NCI-H1048 (cell line): ENCODE measurements at places on chromosomes 2 and 18.

GRCh38 chr18:22363867-22364463, 53.8 kb downstream of the CTAGE1 start:
- DNase-seq: no peak

DNA sequence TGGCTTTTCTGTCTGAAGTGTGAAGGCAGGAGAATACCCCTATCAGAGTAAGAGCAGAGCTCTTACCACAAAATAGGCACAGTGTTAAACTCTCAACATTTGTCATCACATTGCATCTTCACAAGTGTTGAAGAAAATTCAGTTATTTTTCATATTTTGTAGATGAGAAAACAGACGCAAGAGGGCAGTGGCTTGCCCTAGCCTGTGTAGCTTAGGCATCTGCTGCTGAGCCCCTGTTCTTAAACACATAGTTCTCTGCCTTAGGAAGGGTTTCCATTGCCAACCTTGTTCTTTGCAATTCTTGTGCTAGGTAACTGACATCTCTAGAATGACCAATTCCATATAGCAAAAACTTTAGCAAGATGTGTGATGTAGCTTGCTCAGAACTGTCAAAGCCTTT, 112.7 kb upstream of the RMDN2 start:
- DNase-seq: no peak

GRCh38 chr18:74836296-74837139, 238.8 kb downstream of the ZNF407 start:
- no peak for DNase-seq

GRCh38 chr2:128320192-128320905, 1.7 kb upstream of the HS6ST1 start:
- no peak for DNase-seq

DNA sequence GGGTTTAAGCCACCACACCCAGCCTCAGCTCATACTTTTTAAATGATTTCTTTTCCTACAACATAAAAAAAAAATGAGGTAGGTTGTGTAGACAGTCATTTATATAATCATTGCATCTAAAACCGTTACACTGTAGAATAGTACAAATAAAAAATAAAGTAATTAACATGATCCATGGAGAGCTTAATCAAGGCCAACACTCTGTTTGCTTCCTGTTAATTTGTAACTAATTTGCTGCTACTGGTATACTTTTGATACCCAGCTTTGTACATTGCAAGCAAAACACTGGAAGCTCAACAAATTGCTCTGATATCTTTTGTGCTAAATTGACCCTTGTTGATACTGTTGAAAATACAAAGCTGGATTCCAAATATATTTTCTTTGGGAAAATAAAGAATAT, 20.2 kb upstream of the KCTD1 start:
- no peak for DNase-seq

- no peak for DNase-seq
Observed at GRCh38 chr2:240252191-240252871, 111.9 kb upstream of the OTOS start.

DNA sequence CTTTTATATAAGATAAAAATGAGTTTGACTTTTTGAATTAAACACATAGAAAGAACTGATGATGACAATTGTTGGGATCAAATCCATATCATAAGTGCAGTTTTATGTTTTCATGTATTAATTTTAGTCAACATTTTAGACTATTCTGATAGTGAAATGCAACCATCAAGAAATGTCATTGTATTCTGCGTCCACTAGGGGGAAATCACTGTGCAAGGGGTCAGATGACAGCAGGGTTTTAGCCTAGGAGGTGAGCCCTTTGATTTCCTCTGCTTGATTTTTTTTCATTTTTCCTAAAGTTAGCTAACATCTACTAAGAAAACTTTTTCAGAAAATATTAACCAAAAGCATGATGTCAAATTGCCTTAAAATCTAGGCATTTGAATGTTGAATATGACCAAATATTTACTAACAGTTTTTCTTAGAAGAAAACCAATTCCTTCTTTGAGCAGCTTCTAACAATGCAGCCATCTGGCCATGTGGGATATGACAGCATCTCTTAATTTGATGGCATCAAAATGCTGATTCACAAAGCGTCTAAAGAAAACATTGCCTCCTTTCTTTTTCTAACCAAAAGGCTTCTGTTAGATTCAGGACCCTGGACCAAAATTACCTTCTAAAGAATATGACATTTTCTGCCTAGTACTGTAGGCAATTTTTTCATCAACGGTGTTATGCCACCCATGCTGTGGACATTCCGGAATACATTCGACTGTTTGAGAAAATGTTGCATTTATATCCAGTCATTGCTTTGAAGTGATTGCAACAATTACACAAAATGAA, 141.5 kb downstream of the SPHKAP start:
- DNase-seq: no peak

GRCh38 chr2:55581874-55582547, 35.4 kb downstream of the PPP4R3B start:
- no peak for DNase-seq

- DNase-seq: no peak
Observed at GRCh38 chr2:90207454-90208058, 1516.1 kb downstream of the RPIA start.

DNA sequence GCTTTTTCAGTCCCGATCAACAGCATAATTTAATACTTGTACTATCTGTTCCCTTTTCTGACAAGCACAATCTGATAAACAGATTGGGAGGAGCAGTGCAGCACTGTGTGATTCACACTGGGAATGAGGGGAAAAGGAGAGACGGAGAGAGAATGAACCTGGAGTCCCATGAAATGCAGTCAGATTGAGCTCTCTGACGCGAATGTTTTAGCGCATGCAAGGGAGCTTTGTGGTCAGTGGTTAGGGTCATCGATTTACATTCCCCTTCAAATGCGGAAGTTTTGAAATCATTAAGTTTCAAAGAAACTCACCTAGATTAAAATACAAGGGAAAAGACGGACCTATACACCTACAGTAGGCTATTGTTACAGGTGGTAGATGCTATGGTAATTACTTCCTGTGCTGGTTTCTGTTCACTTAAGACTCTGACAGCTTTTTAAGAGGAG, 99.6 kb downstream of the KCTD1 start:
- DNase-seq: no peak

DNA sequence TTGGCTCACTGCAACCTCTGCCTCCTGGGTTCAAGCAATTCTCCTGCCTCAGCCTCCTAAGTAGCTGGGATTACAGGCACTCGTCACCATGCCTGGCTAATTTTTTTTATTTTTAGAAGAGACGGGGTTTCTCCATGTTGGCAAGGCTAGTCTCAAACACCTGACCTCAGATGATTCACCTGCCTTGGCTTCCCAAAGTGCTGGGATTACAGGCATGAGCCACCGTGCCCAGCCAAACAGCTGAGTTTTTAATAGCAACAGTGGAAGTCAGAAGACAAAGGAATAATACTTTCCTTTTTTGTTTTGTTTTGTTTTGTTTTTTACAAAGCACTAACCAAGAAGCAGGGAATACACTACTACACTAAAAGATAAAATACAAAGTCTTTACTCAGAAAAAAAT, 16.9 kb downstream of the GPR75 start:
- DNase-seq: no peak

GRCh38 chr2:75494137-75494769, 66.5 kb downstream of the EVA1A start:
- no peak for DNase-seq

DNA sequence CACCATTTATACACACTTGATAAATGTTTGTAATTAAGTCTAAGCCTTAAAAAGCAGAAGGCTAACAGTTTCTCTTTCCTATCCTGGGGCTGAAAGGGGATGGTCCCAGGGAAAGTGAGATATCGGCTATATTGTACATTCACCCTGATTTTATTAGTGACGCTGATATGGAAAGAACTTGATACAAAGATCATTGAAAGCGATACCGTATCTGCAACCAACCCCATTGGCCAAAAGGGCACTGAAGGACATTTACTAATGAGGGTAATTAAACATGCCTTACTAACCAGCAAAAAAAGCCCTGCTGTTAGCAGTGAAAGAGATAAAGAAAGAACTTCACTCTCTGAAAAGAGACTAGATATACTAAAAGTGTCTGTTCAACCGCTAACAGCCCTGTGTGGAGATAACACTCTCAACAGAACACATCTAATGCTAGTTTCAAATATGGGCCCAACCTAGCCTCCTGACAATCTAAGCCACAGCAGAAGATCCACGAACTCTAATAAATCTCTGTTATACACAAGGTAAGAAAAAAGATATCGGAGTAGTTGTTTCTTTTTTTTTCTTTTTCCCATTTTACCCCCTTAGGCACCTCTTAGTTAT, 200.0 kb downstream of the CDH2 start:
- no peak for DNase-seq

- DNase-seq: no peak
Observed at GRCh38 chr2:101047075-101047766, 45.1 kb downstream of the RPL31 start.

DNA sequence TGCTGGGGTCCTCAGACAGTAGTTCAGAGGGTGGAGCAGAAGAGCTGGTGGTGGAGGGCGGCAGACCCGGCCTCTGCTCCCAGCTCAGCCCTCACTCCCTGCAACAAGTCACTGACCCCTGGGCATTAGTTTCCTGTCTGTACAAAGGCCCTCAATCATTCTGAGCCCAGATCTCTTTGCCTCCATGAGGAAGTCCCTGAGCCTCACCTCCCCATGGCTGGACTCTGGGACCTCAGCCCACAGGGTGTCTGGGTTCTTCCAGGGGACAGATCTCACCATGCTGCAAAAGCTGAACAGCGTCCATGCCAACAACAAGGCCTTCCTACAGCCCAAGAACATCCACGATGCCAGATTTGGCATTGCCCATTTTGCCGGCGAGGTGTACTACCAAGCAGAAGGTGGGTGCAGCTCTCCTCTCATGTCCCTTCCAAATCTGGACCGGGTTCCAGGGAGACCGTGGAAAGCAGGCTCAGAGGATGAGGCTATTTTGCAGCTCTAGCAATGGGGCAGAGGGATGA, 49.1 kb downstream of the MYO7B start:
- DNase-seq: no peak

- DNase-seq: no peak
Observed at GRCh38 chr2:90209806-90210205, 1518.3 kb downstream of the RPIA start.

- DNase-seq: no peak
Observed at GRCh38 chr2:46387886-46388515, 90.8 kb downstream of the EPAS1 start.

DNA sequence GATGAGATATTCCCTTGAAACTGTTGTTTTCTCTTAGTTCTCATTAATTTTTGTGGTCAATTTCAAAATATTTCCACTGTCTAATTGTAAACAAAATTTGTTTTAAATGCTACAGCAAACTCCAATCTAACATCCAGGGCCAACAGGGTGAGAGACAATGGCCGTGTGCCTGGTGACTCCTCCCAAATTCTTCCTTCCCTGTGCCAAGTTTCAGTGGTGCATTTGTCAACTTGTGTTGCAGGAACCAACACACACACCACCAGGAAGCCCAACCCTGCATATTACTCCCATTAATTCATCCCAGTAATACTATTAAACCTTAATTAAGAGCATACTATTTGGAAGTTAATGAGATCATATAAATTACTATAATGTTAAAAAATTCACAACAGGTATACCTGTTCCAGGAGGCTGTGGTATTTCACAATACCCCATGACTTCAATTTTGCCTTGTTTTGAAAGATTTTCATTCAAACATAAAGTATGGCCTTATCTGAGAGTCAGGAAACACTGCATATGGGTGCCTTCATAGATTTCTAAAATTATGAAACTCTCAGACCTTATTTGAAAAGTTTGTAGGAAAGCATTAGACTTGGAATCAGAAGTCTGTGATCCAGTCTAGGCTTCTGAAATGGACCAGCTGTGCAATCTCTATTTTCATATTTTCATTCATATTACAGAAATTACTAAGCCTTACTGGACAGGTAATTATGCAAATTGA, 1.1 kb downstream of the SERPINB2 start:
- DNase-seq: no peak

- no peak for DNase-seq
Observed at GRCh38 chr2:230226051-230226551, 565 bp downstream of the SP140 start.

GRCh38 chr2:233185330-233185729, 66.1 kb upstream of the ATG16L1 start:
- DNase-seq: no peak

- no peak for DNase-seq
Observed at GRCh38 chr2:172445851-172446250, 18.5 kb downstream of the ITGA6 start.

- no peak for DNase-seq
Observed at GRCh38 chr18:32469691-32470459, 807 bp downstream of the GAREM1 start.

GRCh38 chr2:160315337-160315736, 115.3 kb upstream of the ITGB6 start:
- no peak for DNase-seq

DNA sequence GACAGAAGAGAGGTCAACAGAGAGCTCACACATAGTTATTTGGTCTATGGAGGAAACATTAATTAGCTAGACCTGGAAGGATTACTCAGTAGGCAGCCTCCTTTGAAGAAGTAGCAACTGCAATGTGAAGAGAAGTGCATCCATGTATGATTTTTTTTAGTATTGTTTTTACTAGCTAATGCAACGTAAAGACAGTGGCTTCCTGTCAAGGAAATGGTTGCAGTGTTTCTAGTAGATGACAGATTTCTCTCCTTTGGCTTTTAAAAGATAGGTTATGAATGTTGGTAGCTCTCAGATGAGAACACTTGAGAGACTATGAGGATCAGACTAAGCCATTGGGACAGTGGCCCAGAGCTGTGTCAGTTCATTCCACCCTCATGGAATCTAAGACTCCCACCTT, 175.8 kb downstream of the AGPS start:
- DNase-seq: no peak

GRCh38 chr2:26647981-26648380, 6.8 kb upstream of the CIB4 start:
- no peak for DNase-seq

DNA sequence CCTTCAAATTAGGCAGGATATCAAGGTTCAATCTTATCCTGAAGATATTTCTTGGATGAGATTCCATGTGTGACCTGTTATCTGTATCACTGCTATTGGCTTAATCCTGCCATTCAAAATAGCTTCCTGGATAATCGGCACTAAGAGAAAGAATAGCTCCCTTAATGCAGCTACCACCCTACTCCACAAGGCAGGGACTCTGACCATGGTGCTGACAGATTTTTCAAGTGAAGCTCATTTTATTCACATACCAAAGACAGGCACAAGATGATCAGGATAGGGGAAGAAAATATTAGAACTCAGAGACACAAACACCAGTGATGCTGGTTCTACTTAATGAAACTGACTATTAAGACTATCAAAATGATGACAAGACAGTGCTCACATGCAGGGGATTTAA, 74.9 kb downstream of the ORC4 start:
- DNase-seq: no peak

- no peak for DNase-seq
Observed at GRCh38 chr2:241601841-241602240, 35.1 kb downstream of the THAP4 start.

DNA sequence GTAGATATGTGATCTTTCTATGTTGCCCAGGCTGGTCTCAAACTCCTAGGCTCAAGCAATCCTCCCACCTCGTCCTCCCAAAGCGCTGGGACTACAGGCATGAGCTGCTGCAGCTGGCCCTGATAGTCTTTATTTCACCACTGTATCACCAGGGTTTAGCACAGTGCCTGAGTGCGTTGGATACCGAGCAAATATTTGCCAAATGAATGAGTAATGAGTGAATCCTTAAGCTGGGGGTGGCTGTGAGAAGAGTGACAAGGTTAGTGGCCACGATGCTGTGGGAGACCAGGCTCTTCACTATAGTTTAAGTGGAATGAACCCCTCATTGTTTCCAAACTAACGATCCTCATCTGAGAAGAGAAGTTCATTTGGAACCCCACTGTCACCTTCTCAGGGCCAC, 60.8 kb upstream of the FAM136A start:
- DNase-seq: no peak
